Naive thymus-derived CD8-positive, alpha-beta T cell (primary cell): ENCODE measurements at places on chromosomes 3 and 15.

DNA sequence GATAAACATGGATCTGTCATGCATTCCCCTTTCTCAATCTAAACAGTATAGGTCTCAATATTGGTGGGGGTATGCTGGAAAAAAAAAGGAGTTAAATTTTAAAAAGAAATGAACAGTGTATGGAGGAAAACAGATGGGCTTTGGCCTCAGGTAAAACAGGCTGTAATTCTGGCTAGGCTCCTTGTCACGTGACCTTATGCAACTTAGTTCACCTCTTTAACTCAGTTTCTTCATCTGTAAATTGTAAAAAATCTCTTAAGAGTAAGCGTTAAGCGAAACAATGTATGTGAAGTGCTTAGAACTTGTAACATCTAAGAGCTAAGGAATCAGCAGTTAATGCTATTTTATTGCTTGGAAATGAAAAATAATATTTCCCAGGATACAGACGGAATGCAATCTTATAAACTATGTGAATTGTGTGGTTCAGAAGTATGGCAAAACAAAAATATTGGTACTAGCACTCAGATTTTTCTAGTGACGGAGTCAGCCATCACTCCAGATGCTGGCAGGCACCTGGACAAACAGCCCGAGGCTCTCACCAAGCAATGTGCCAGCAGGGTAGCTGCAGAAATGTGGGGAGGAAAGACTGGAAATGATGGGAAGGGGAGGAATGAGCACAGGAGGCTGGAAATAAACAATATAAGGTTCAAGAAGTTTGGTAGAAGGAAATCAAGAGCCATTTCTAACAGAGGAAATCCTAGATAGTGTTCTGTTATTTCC lies 172.8 kb downstream of the USP13 start:
- H3K4me1 ChIP-seq: peaks cover 5% of the 10 kb centered on the region
- H3K36me3 ChIP-seq: no peaks in the 10 kb centered on the region
- H3K27ac ChIP-seq: no peak overlapping the region
- H3K27me3 ChIP-seq: peaks cover 3% of the 10 kb centered on the region

- H3K4me3 ChIP-seq: peak overlapping the region; percentile 99
- H3K27me3 ChIP-seq: no peaks in the 10 kb centered on the region
- H3K4me1 ChIP-seq: peaks cover 43% of the 10 kb centered on the region
- H3K36me3 ChIP-seq: no peaks in the 10 kb centered on the region
- DNase-seq: peak; percentile 25
- H3K27ac ChIP-seq: peak overlapping the region; percentile 100
Observed at GRCh38 chr15:68819495-68820294, 1.0 kb downstream of the ANP32A start.

- H3K4me3 ChIP-seq: peak overlapping the region; percentile 95
- peaks cover 30% of the 10 kb centered on the region for H3K27me3 ChIP-seq
- peaks cover 81% of the 10 kb centered on the region for H3K4me1 ChIP-seq
- no peaks in the 10 kb centered on the region for H3K36me3 ChIP-seq
- peak overlapping the region; percentile 80 for H3K27ac ChIP-seq
Observed at GRCh38 chr3:13549623-13550422, 898 bp downstream of the FBLN2 start.

DNA sequence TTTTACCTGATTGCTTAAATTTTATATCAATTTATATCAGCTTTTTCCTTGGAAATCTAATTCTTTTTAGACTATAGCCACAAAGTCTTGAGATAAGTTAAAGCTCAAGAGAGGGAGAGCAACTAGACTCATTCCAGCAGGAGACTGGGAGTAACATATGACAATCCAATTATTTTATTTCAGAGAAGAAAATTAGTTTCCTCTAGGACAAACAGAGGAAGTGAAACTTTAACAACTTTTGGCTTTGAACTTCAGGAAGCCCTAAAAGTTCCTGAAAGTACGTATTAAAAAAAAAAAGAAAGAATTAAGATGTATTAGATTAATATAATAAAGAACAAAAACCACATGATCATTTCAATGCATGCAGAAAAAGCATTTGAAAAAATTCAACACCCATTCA lies 13.9 kb upstream of the UBE2E2 start:
- no peak overlapping the region for H3K4me3 ChIP-seq
- peaks cover 3% of the 10 kb centered on the region for H3K4me1 ChIP-seq
- no peak for DNase-seq
- no peaks in the 10 kb centered on the region for H3K36me3 ChIP-seq
- H3K27ac ChIP-seq: no peak overlapping the region

- no peak for DNase-seq
- no peaks in the 10 kb centered on the region for H3K36me3 ChIP-seq
- H3K4me1 ChIP-seq: peaks cover 16% of the 10 kb centered on the region
- H3K27me3 ChIP-seq: no peaks in the 10 kb centered on the region
Observed at GRCh38 chr15:42582569-42583375, 7.4 kb downstream of the STARD9 start.

GRCh38 chr3:98812851-98813374 lies 49.8 kb downstream of the ST3GAL6 start:
- no peak overlapping the region for H3K4me3 ChIP-seq
- peaks cover 1% of the 10 kb centered on the region for H3K36me3 ChIP-seq
- no peak overlapping the region for H3K27ac ChIP-seq
- no peaks in the 10 kb centered on the region for H3K27me3 ChIP-seq
- H3K4me1 ChIP-seq: peaks cover 5% of the 10 kb centered on the region

DNA sequence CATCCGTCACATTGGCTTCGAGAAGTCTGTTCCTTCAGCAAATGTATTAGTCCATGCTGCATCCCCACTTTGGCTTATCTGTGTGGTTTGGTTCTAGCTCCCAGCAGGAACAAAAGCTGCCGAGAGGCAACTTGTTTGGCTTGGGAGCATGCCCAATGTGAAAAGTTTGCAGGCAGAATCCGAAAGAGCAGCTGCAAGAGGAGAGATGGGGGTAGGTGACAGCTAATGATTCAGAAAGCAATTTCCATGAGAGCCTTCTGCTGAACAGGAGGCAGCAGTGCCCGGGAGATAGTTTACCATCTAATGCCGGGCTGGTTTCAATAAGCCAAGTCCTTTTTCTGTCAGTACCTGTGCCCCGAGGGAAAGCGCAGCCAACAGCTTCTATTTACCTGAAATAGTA lies 60.2 kb downstream of the GRM7 start:
- H3K36me3 ChIP-seq: no peaks in the 10 kb centered on the region
- no peak overlapping the region for H3K27ac ChIP-seq
- H3K27me3 ChIP-seq: no peaks in the 10 kb centered on the region
- no peaks in the 10 kb centered on the region for H3K4me1 ChIP-seq
- no peak for DNase-seq

DNA sequence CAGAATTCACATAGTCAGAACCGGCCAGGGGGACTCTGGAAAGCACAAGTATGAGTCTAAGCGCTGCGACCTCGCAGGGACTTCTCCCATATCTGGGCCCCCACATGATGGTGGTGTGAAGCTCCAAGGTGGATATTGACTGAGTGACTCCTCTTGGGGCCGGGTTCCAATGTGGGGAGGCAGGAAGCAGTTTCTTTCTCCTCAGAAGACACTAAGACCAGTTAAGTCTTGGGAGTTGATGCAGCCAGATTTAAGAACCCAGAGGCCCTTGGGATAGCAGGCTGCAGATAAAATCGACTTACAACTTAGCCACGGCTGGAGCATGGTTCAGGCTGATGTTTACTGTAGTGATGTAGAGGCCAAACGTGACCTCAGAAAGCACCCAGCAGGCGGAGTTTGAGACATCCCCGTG lies 55.4 kb upstream of the KLF13 start:
- no peak overlapping the region for H3K4me3 ChIP-seq
- no peaks in the 10 kb centered on the region for H3K27me3 ChIP-seq
- H3K4me1 ChIP-seq: peaks cover 75% of the 10 kb centered on the region
- H3K36me3 ChIP-seq: no peaks in the 10 kb centered on the region
- peak overlapping the region; percentile 19 for H3K27ac ChIP-seq

DNA sequence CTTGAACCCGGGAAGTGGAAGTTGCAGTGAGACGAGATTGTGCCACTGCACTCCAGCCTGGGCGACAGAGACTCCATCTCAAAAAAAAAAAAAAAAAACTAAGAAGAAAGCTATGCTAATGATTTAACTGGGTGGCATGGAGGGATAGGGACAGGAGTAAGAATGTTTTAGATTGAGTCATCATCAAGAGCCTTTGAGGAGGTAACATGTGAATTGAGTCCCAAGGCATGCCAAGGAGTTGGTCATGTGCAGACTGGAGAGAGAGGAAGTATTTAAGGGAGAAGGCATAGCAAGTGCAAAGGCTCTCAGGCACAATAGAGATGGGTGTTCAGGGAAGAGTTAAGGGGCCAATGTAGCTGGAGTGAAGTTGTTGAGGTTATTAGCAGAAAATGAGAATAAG lies 9.1 kb downstream of the BNC1 start:
- H3K4me1 ChIP-seq: no peaks in the 10 kb centered on the region
- H3K27ac ChIP-seq: no peak overlapping the region
- H3K27me3 ChIP-seq: peaks cover 26% of the 10 kb centered on the region
- DNase-seq: no peak

GRCh38 chr3:115218859-115219258 lies 71.8 kb upstream of the ZBTB20 start:
- no peak overlapping the region for H3K27ac ChIP-seq
- H3K27me3 ChIP-seq: peaks cover 11% of the 10 kb centered on the region
- no peaks in the 10 kb centered on the region for H3K4me1 ChIP-seq
- no peak for DNase-seq
- H3K36me3 ChIP-seq: no peaks in the 10 kb centered on the region
- no peak overlapping the region for H3K4me3 ChIP-seq

DNA sequence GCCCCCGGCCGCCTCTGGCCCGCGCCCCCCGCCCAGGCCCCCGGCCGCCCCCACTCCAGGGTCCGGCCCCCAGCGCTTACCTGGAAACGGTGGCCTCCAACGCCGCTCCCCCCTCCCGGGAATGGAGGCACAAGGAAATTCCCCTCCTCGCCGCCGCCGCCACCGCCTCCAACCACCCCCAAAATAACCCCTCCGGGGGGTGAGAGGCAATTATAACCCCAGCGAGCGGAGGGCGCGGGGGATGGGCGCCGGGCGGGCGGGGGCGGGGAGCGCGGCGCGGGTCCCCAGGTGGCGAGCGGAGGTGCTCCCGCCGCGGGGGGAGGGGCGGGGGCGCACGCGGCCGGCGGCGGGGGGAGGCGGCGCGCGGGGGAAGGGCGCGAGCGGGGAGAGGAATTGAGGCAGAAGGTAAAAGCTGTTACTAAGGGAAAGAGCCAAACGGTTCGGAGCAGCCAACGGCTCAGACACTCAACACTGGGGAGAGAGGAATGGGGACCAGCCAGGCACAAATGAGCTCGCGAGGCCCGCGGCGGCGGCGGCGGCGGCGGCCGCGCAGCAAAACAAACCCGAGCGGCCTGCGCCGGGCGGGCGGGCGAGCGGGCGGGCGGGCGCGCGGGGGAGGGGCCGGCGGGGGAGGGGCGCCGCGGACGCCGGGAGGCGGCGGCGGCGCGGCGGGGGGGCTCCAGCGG lies at the start of gene TBL1XR1:
TSS of gene TBL1XR1 (minus strand) at position 442 of the 686 bp plus-strand sequence. CDS start 132,505 bp downstream, outside the sequence.
- H3K27me3 ChIP-seq: no peaks in the 10 kb centered on the region
- peak within 1 kb of the TSS; percentile 98 for H3K4me3 ChIP-seq
- peaks cover 71% of the 10 kb centered on the region for H3K4me1 ChIP-seq
- DNase-seq: peak; percentile 90

GRCh38 chr3:64417816-64418215 lies 192.6 kb upstream of the PRICKLE2 start:
- H3K36me3 ChIP-seq: no peaks in the 10 kb centered on the region
- no peak overlapping the region for H3K4me3 ChIP-seq
- no peak overlapping the region for H3K27ac ChIP-seq
- no peaks in the 10 kb centered on the region for H3K4me1 ChIP-seq
- H3K27me3 ChIP-seq: peaks cover 31% of the 10 kb centered on the region

DNA sequence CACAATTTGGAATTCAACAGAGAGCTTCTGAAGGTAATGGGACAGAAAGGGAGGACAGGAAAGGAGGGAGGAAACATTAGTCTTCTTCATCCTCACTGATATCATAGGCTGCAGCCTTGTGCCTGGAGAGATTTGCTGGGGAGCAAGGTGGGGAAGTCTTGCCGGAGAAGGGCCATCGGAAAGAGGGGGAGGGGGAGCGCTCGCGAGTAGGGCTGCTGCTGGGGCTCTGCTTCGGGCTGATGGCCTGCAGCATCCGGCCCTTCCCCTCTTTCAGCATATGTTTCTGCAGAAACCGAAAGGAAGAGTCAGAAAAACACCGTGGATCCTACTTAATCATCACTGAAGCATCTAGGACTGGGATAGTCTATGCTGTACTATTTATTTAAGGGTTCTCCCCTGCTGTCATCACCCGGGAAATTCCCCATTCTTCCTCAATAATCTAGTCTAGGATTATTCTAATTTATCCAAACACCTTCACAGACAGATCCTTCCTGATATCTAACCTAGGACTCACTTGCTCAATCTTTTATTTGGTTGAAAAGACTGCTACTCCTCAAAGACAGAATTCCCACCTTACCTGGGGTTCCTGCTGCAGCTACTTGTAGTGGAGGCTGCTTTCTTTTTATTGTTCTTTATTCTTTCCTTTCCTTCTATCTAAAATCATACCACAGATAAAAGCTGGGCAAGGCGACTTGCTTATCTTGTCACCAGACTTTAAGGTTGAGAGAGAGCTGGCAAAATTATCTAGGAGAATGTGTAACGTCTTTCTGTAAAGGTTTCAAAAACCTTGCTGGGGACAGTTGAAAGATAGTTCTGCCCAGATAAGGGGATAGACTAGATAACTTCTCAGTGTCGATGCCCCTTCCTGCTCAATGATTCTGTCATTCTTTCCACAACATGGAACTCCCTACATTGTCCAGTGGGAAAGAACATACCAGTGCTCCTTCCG lies 22.6 kb downstream of the SLC51A start:
- no peaks in the 10 kb centered on the region for H3K27me3 ChIP-seq
- peaks cover 10% of the 10 kb centered on the region for H3K4me1 ChIP-seq
- H3K27ac ChIP-seq: no peak overlapping the region
- peaks cover 56% of the 10 kb centered on the region for H3K36me3 ChIP-seq
- no peak for DNase-seq

- no peak overlapping the region for H3K4me3 ChIP-seq
- H3K36me3 ChIP-seq: no peaks in the 10 kb centered on the region
- H3K27me3 ChIP-seq: peaks cover 14% of the 10 kb centered on the region
- H3K27ac ChIP-seq: no peak overlapping the region
- no peaks in the 10 kb centered on the region for H3K4me1 ChIP-seq
- no peak for DNase-seq
Observed at GRCh38 chr3:184428561-184429175, 48.8 kb downstream of the CHRD start.

DNA sequence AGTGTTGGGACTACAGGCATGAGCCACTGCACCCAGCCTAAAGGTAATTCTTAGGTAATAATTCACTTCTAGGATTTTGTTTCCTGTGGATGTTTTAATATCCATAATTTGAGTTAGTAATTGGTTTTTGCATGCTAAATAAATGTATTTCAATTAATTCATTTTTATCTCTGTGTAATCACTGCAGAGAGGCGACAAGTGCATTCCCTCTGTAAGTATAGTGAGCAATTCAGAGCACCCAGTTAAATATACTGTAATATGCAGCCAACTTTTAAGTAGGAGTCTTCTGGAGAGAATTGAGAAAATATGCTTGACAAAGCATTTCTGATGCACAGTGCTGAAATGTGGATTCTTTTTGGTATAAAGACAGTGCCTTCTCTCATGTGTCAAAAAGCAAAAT lies 5.7 kb downstream of the TBC1D23 start:
- no peak overlapping the region for H3K27ac ChIP-seq
- DNase-seq: no peak
- H3K4me1 ChIP-seq: peaks cover 36% of the 10 kb centered on the region

GRCh38 chr3:100004931-100005330 lies 109.4 kb downstream of the FILIP1L start:
- no peak overlapping the region for H3K27ac ChIP-seq
- H3K27me3 ChIP-seq: no peaks in the 10 kb centered on the region
- H3K4me3 ChIP-seq: no peak overlapping the region
- H3K4me1 ChIP-seq: peaks cover 4% of the 10 kb centered on the region

- H3K36me3 ChIP-seq: no peaks in the 10 kb centered on the region
- DNase-seq: no peak
- H3K27me3 ChIP-seq: no peaks in the 10 kb centered on the region
- no peak overlapping the region for H3K27ac ChIP-seq
Observed at GRCh38 chr15:78841376-78841706, 30.1 kb upstream of the ADAMTS7 start.
